ENCODE measurements at places on chromosomes 7 and 10.

DNA sequence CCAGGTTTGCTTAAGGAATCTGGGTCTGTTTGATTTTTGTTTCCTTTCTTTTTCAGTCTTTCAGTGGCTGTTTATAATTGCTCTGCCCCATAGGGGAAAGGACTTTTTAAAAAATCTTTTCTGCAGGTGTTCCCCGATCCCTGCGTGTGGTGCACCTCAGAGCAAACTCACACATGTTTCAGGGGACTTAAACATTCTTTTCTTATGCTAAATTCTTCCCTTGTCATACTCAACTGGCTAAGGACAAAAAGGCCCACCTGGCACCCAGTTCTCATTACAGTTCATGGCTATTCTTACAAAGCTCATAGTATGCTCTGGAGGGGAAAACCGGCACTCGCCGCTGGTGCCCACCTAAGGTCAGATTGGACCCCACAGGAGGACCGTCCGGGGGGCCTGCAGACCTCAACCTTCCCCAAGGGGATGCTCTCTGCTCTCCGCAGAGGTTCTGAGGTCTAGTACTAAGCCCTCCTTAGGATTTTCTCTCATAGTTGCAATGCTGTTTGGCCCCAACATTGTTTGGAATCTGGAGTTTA lies 220.3 kb downstream of the HGF start:
- no peak for DNase-seq

- DNase-seq = no peak
These were observed 146.7 kb upstream of the TMEM196 start for GRCh38 chr7:19920166-19920565.

- no peak for DNase-seq
These were observed 11.8 kb upstream of the SLC18A3 start for GRCh38 chr10:49598164-49598856.

DNA sequence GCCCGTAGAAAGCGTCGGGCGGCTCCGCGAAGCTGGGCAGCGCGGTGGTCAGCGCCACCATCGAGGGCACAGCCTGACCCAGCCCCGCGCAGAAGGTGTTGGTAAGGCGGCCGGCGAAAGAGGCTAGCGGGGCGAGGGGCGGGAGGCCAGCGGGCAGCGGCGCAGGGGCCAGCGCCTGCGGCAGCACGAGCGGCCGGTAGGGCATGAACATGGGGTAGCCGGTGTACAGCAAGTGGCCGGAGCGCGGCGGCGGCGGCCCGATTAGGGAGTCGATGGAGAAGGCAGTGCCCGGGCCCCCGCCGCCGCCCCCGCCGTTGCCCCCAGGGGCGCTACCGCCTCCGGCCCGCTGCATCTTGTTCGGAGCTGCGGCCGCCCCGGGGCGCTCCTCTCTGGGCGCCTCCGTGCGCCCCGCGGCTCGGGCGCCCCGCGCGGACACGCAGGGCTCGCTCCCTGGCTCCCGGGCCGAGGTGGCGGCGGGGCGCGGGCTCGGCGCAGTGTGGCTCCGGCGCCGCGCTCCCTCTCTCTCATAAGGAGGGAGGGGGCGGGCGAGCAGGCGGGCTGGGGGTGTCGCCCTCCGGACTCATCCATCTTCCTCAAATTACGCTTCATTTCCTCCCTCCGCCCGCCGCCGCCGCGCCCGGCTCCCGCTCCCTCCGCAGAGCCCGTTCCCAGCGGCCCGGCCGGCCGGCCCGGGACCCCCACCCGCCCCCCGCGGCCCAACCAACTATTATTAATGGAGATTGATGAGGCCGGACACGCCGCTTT lies at the start of gene GBX1:
TSS of gene GBX1 (minus strand) at position 498 of the 765 bp plus-strand sequence. CDS start at position 352, 146 bp downstream.
- peak; percentile 31 for DNase-seq

DNA sequence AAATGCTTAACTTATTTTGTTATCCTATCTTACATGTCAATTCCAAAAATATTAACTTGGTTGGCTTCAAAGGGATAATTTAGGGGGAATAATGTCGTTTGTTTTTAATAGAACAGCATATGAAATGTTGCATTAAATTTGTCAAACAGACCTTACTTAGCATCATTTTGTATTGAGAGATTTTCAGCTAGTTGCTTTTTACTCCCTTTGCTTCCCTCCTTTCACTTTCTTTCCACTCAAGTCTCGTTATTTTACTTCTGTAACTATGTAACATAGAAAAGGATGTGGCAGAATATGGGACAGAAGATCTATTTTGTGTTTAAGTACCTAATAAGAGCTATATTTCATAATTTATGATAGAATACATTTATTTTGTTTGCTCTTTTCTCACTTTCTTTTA lies 2.6 kb downstream of the PHYHIPL start:
- DNase-seq = no peak

- no peak for DNase-seq
These were observed 174.7 kb upstream of the GRB10 start for GRCh38 chr7:50957431-50957830.

- DNase-seq = no peak
These were observed 57.3 kb upstream of the BTBD16 start for GRCh38 chr10:122213766-122214165.

DNA sequence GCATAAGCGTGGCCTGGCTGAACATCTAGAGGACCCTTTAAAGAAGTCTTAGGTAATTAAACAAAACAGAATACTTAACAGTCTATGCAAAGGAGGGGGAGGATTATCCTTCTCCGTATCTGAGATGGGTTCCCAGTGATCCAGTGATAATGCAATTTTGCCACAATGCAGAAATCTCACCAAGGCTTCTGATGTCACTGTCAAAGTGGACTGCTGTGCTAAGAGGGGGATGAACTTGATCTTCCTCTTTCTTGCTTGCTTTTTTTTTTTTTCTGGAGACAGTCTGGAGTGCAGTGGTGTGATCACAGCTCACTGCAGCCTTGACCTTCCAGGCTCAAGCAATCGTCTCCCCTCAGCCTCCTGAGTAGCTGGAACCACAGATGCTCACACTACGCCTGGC lies 30.8 kb downstream of the GATA3 start:
- DNase-seq = no peak

DNA sequence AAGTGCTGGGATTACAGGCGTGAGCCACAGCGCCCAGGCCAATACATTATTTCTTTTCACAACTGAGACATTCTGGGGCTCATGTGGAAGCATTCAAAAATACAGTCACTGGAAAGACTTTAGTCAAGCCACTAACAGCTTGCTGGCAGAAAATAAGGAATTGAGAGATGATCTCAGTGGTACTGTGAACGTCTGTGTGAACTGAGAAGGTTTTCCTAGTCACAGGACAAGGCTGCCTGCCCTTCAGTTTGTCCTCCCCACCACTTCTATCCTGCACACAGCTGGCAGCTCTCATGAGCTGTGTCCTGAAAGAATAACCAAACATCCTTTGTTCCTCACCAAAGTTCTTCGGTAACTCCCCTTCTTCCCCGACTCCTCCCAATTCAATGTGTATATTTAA lies 31.3 kb upstream of the ITGA8 start:
- DNase-seq = no peak

GRCh38 chr7:95690367-95690947 lies 81.9 kb upstream of the DYNC1I1 start:
- no peak for DNase-seq

DNA sequence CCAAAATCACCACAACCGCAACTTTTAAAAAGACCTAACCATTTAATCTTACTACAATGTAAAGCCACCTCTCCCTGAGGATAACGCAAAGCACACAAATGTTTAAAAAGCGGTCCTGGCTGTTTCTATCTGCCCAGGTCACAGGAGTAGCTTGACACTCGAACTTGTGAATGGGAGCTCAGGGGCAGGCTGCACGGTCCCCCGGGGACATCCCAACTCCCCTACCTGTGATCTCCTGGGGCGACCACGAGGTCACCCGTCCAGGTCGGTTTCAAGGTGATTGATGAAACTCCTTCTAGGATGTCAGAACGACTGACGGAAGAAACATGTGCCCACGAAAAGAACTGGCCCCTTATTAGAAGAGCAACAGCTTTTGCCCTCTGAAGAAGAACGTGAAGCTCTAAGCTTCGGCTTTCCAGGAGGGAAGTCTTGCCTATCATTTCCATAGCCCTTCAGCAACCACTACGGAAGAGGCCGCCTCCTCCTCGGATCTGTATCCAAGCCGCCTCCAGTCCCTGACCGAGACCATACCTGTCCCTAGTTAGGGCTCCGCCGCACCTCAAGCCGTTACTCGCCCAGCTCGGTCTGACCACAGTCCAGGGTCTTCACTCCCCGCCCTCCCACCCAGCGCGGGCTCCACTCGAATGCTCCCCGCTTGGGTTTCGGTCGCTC lies 459 bp downstream of the CYCS start:
- peak; percentile 35 for DNase-seq

DNA sequence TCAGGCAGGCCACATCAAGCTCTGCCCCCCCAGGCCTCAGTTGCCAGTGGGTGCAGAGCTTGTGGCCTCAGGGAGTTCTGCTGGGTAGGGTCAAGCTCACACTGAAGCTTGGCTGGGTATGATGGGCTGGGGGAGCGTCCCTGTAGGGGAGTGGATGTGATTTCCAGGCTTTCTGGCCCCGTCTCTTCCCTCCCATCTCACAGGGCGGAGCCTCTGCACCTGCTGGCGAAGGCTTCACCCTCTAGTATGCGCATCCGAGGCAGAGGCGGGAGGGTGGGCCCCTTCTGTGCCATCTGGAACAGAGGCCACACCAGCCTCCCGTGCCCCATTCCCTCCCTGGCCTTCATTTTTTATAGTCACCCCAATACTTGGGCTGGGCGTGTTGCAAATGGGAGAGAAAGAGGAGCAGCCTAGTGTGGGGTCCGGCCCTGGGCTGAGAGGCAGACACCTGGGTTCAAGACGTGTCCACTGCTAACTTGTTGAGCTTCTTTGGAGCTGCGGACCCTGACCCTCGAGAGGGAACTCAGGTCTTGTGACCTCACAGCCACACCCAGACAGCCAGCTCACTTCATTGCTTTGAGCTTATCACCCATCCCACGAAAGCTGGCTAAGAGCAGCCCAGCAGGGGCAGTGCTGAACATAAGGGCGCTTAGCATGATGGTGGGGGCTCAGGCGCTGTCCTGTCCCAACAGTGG lies 2.3 kb downstream of the AQP1 start:
- DNase-seq = no peak

Data from stimulated activated CD4-positive, alpha-beta T cell treated with anti-CD3 and anti-CD28 coated beads, Interleukin-15, amount 100 ng/mL, for 24 hours (primary cell).